ENCODE measurements at places on chromosomes 6 and 20.
A peak's percentile ranks its signal among the peaks of the same experiment; 100 is the strongest.

GRCh38 chr6:23633996-23634395, 492.0 kb upstream of the NRSN1 start:
- DNase-seq = no peak

- DNase-seq = no peak
Observed at GRCh38 chr6:63188828-63189227, 22.4 kb upstream of the FKBP1C start.

GRCh38 chr6:137864812-137865508, 2.1 kb upstream of the TNFAIP3 start:
- no peak for DNase-seq

GRCh38 chr6:109687271-109687761, 3.7 kb downstream of the AK9 start:
- no peak for DNase-seq

DNA sequence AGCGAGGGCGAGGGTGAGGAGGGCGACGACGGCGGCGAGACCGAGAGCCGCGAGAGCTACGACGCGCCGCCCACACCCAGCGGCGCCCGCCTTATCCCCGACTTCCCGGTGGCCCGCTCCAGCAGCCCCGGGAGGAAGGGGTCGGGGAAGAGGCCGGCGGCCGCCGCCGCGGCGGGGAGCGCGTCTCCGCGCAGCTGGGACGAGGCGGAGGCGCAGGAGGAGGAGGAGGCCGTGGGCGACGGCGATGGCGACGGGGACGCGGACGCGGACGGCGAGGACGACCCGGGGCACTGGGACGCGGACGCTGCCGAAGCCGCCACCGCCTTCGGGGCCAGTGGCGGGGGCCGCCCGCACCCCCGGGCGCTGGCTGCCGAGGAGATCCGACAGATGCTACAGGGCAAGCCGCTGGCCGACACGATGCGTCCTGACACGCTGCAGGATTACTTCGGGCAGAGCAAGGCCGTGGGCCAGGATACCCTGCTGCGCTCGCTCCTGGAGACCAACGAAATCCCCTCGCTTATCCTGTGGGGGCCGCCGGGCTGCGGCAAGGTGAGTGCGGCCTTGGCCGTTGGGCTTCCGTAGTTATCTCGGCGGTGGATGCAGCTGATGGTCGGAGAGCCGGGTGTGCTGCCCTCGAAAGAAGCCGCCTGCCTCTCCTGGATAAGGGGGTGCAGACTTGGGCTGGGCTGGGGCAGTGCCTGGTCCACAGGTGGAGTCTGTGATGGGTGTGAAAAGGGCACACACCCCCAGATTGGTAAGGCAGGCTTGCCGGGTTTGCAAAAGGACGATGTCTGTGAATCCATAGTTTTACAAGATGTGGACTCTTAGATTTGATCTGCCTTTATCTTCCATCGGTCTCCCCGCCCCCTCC, 938 bp downstream of the WRNIP1 start:
- peak; percentile 27 for DNase-seq

GRCh38 chr6:15675536-15676220, 12.8 kb upstream of the DTNBP1 start:
- no peak for DNase-seq

- no peak for DNase-seq
Observed at GRCh38 chr6:26754212-26754611, 94.7 kb upstream of the ZNF322 start.

DNA sequence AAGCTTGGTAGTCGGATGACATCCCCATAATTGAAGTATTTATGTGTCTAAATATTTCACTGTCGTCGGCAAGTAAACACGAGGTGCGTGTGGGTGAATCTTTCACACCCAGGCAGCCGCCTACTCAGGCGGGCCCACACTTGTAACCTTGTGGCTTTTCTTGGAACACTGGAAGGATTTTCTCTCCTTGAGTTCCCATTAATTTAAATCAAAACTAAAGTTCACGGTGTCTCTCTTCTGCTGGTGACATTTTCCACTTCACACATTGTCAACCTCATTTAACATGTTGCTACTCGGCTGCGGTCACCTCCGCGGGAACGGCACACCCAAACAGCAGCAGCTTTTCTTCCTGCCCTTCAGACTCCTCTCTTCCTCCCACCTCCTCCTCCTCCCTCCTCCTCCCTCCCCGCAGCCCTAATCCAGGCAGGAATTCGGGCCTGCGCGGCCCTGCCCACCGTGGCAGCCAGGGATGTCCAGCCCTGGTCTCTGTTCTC, 336.6 kb downstream of the QKI start:
- peak; percentile 35 for DNase-seq

Data from CD4-positive, alpha-beta T cell treated with Interleukin-4 for 1 hour (primary cell).